ENCODE measurements at places on chromosomes 3 and 15.

- no peak for DNase-seq
These were observed 16.3 kb downstream of the ZIC1 start for GRCh38 chr3:147425388-147425850.

DNA sequence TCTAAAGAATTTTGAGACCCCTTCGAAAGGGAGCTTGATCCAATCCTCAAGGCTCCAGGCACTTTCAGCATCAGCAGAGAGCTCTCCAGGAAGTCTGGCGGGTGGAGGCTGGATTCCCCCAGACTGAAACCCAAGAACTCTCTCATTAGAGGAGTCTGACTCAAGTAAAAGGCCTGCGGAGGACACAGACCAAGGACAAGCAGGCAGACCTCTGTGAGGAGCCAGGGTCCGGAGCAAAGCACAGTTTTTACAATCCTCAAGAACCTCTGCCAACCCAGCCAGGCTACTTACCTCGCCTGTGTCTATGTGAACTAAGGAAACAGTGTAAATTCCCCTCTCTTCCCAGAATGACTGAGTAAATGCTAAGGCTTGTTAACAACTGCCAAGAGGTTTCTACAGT, 86.2 kb downstream of the FBN1 start:
- no peak for DNase-seq

DNA sequence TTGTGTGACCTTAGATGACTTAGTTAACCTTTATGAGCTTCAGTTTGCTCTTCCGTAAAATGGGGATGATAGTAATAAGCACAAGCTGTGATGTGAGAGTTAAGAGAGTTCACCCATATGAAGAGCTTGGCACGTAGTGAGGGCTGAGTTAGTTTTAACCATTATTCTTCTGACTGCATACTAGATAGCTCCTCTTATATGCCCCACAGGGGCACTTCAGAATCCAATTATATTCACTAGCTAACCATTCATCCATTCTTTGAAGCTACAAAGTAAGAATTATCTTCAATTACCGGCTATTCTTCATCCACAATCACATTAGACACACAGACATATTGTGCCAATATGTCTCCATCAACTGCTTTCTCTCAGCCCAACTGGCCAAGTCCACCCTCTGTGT, 159.0 kb upstream of the STT3B start:
- no peak for DNase-seq

GRCh38 chr3:10839167-10839566, 23.1 kb downstream of the SLC6A11 start:
- no peak for DNase-seq

GRCh38 chr3:172101107-172101506, 61.7 kb downstream of the FNDC3B start:
- DNase-seq, result no peak

DNA sequence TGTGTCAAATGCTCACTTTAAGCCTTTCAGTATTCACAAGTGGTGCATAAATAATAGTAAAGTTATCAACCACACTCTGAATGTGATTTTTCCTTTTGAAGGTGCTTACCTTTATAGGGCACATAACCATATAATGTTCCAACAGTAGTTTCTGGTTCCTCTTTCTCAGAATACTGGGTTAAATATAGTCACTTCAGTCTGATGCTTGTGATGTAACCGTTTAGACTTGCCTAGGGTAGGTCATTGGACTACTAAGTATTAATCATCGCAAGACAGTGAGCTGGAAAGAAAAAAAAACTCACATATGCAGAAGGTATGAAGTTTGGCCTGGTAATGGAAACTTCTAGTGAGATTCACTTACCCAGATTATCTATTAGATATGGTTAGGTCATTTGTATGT, 1.9 kb downstream of the KBTBD8 start:
- no peak for DNase-seq

DNA sequence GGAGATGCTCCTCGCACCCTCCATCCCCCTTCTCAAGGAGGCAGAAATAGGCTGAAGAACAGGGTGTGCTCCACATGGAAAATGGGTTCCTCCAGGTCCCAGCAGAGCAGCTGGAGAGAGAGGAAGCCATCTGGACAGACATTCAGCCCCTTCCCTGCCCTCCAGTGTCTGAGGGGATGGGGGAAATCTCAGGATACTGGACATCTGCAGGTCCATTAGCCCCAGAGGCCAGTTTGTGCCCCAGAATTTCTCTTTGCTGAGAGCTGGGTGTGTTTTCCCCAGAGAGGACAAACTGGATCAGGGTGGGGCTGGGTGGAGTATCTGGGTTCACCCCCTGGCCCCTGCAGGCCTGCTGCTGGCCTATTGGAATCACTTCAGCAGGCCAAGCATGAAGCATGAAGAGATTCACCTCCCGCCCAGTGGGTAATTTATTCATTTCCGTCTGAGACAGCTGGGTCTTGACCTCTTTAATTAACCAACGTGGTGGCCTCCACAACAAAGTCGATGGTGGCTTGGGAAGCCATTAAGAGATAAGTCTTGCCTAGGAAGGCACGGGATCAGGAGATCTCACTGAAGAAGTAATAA, 4.6 kb downstream of the FAM3D start:
- no peak for DNase-seq

- DNase-seq, result no peak
These were observed 14.6 kb downstream of the PRR20G start for GRCh38 chr3:127273206-127273605.

DNA sequence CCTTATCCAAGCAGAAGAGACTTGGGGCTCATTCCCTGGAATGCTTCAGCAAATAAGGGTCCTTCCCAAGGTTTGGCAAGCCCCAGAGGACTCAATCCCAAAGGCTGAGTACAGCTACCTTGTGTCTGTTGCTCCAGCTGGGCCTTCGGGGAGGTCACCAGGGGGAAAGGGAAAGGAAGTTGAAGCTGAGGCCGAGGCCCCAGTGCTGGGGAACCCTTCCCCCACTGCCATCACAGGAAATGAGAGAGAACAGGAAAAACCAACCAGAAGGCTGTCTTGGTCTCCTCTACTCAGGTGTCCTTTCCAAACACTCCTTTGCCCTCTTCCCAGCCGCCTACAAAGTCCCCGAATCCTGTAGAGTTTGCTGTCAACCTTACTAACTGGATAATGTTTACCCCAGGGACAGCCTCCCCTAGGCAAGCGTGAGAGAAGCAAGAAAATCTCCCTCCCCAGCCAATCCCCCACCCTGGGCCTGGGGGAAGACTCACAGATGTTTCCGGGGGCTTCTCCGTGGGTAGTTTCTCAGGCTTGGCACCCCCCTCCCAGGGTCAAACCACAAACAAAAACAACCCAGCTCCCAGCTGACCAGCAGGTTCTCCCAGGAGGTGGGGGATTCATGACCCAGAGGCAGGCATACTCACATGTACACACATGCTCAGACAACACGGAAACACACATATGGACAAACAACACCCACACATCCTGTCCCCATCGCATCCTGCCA, 5.5 kb downstream of the CSRNP1 start:
- DNase-seq, result no peak

GRCh38 chr15:27623149-27623548, 476.0 kb downstream of the OCA2 start:
- DNase-seq, result no peak

DNA sequence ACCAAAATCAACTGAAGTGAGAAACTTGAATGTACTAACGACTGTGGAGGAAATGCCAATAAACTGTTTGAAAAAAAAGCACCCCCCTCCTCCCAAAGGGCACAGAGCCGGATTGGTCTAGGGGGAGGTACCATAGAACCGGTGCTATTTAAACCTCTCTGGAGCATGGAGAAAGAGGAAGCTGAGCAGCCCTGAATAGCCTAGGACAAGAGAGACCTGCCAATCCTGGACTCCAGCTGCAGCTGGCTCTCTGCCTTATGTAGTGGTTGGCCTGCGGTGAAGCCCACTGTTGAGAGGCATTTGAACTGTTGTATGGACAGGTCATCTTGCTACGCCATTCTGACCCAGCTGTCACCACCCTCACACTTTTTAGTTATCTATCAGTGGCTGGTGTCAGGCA, 1.5 kb upstream of the SH3GL3 start:
- DNase-seq, result no peak

- DNase-seq, result no peak
These were observed 26.8 kb upstream of the SEMA4B start for GRCh38 chr15:90174140-90174875.

DNA sequence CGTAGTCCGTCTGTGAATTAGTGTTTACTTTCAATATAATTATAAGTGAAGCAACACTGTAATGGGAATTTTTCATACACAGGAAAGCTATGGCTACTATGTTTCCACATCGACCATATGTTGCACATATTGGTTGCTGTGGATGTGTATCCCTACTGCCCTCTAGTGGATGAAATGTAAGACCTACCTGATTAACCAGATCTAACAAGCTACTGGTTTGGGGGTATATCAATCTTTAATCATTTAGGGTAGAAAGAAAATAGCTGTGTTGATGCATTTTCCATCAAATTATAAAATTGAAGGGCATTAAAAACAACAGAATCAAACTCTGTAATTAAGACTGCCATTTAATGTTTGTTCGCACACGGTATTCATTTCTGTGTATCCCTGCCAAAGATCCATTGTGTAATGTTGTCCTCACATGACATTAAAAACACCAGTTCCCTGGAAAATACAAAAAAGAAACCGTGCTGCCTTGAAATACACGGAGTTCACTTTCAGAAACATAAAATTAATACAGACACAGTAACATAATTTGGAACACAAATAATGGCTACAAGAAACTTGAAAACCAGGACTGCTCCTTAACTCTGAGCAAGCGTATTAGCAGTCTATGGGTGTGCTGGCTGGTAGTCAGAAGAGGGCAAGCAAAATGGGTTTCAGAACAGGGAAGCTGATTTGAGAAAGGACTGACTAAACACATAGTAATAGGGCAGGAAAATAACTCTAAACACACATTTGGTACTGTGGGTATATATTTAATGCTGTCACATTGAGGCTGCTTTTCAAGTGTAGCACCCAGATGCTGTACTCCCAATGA, 125.1 kb downstream of the TIGIT start:
- DNase-seq, result no peak

GRCh38 chr3:54198556-54198955, 76.2 kb downstream of the CACNA2D3 start:
- DNase-seq, result no peak

GRCh38 chr3:14126017-14126886, 1.4 kb downstream of the TMEM43 start:
- no peak for DNase-seq

DNA sequence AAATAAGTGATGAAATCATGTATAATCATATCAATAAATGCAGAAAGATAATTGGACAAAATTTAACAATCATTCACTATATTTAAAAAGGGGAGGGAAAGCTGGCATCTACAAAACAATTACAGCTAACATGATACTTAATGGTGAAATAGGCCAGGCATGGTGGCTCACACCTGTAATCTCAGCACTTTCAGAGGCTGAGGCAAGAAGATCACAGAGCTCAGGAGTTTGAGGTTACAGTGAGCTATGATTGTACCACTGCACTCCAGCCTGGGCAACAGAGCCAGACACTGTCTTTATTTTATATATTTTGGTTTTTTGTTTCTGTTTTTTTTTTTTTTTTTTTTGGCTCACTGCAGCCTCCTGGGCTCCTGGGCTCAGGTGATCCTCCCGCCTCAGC, 12.1 kb downstream of the EDC3 start:
- no peak for DNase-seq

GRCh38 chr3:109023167-109023566, 69.5 kb upstream of the GUCA1C start:
- no peak for DNase-seq

GRCh38 chr3:53155760-53156159, 5.2 kb upstream of the PRKCD start:
- DNase-seq, result no peak

- DNase-seq, result no peak
These were observed 250.1 kb downstream of the DIPK2A start for GRCh38 chr3:144221761-144222160.

- DNase-seq, result no peak
These were observed 118.2 kb upstream of the RASGRP1 start for GRCh38 chr15:38682861-38683260.

GRCh38 chr3:40018369-40018768, 209.0 kb downstream of the MYRIP start:
- DNase-seq, result no peak

- no peak for DNase-seq
These were observed 20.6 kb upstream of the GOLIM4 start for GRCh38 chr3:168116279-168116678.

- no peak for DNase-seq
These were observed 58.3 kb downstream of the LSM3 start for GRCh38 chr3:14236902-14237301.

- no peak for DNase-seq
These were observed 152.0 kb upstream of the PEX5L start for GRCh38 chr3:180188512-180189309.

DNA sequence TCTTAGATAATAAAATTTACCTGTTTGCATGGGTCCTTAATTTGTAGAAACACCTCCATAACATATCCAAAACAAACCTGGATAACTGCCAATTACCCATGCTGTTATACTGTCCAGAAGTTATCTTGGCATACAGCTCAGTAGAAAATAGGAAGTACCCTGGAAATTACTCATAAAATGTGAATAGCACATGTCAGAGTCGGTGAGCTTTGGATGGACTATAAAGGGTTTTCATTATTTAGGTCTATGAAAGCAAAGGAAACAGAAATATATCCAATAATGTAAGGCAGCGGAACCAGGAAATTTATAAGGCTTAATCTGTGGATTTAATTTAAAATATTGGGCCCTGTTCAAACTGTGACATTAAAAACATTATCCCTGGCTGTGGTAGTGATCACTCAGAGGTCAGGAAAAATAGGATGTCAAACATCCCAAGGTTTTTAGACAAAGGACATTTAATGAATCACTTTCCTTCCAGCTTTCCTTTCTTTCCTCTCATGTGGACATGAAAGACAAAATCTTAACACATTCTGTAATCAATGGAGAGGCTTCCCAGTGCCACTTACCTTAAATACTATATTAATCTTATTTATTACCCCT, 459.0 kb upstream of the DPH6 start:
- DNase-seq, result no peak

DNA sequence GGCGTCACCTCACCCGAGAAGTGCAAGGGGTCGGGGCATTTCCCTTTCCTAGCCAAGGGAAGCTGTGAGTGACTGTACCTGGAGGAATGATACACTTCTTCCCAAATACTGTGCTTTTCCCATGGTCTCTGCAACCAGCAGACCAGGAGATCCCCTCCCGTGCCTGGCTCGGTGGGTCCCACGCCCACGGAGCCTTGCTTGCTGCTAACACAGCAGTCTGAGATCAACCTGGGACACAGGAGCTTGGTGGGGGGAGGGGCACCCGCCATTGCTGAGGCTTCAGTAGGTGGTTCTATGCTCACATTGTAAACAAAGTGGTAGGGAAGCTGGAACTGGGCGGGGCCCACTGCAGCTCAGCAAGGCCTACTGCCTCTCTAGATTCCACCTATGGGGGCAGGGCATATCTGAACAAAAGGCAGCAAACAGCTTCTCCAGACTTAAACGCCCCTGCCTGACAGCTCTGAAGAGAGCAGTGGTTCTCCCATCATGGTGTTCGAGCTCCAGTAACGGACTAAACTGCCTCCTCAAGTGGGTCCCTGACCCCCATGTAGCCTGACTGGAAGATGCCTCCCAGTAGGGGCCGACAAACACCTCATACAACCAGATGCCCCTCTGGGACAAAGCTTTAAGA, 31.4 kb upstream of the ABHD5 start:
- no peak for DNase-seq

Measured in stimulated activated CD4-positive, alpha-beta T cell treated with anti-CD3 and anti-CD28 coated beads, TNF-alpha, amount 100 ng/mL, for 48 hours (primary cell).